ENCODE measurements at places on chromosomes 5 and 9. TPM values are rescaled to one million over a fixed set of nuclear protein-coding genes. Genes with fewer than 3 reads are reported as not detected.

BTNL3 gene
- polyA plus RNA-seq: not detected

PCDHGB1 gene
- 2.6 TPM for polyA plus RNA-seq

SLC45A2 gene
- polyA plus RNA-seq: 0.15 TPM

LCNL1 gene
- 0.15 TPM for polyA plus RNA-seq

CCNO gene
- polyA plus RNA-seq: 7.5 TPM

Data from brain (organoid and tissue), 16 donors.